ENCODE measurements at places on chromosomes 11 and 22.

- DNase-seq: no peak
Measured at GRCh38 chr11:57205041-57205641, 23.4 kb downstream of the LRRC55 start.

- DNase-seq: no peak
Measured at GRCh38 chr11:134275534-134276395, at the start of gene GLB1L3. GLB1L3 (plus strand) TSS chr11:134276379; CDS start chr11:134276741, 362 bp downstream.

- DNase-seq: no peak
Measured at GRCh38 chr11:12241971-12242672, 131.7 kb downstream of the MICAL2 start.

- DNase-seq: no peak
Measured at GRCh38 chr11:116033931-116034553, 529.8 kb upstream of the CADM1 start.

- DNase-seq: no peak
Measured at GRCh38 chr11:20353829-20354434, 9.6 kb upstream of the HTATIP2 start.

Measured in left ventricle myocardium inferior (tissue), 1 donor.